Ecto neural progenitor cell (in vitro differentiated cells): ENCODE measurements at places on chromosomes 7 and 10.

DNA sequence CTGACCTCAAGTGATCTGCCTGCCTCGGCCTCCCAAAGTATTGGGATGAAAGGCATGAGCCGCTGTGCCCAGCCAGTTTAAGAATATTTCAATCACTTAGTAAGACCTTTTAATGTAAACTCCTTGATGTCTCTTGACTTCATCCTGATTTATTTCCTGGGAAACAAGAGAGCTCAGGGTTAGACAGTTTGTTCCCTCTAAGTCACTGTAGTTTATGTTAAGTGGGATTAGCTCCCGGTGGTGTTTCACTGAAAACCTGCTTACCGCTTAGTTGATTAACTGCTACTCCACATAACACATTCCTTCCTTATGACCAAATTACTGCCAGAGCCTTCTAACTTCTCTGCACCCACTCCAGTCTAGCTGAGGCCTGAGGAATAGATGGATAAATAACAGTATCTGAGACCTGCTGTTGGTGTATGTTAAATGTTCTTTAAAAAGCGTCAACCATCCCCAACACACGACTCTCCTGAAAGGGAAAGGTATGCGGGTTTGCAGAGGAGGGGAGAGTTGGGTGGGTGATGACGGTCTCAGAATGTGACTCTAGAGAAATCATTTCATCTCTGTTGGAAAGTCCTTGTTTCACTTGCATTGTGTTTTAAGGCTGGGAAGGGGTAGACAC is 48.7 kb downstream of the CREB3L2 start:
- no peak for DNase-seq

GRCh38 chr7:44569959-44570358 is 3.7 kb downstream of the DDX56 start:
- DNase-seq, result no peak

GRCh38 chr7:92699560-92699959 is 109.4 kb upstream of the FAM133B start:
- DNase-seq, result no peak

- DNase-seq, result no peak
Measured at GRCh38 chr7:22666732-22667131, 60.3 kb upstream of the IL6 start.

DNA sequence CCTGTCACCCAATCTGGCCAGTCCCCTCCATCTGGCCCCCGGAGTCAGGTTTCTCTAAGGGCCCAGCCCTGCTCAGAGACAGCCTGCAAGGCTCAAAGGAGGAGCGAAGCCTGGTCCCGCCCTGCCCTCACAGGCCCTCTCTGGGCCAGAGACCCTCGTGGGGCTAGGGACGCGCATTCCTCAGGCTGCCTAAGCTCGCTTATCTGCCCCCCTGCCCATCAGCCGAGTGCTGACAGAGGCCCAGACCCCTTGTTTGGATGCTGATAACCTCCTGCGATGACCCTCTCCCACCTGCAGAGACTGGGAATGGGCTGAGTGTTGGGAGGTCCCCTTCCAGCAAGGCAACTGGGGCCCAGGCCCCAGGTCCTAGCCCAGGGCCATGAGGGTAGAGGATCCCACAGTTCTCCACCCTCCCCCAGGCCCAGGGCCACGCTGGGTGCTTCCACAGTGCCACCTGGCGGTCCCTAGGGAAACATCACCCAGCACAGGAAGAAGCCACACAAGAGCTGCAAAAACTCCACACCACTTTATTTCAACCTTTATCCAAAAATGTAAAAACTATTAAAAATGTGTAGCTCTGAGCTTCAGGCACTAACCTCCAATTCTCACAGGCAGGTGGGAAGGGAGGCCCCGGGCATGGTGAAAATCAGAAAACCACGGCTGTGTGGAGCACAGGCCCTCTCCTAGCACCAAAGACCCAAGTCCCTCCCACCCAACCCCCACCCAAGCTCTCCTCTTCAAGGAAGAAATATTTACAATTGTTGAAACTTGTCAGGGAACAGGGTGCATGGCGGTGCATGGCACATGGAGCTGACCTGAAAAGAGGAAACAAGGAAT is 2.2 kb downstream of the NPM3 start:
- DNase-seq, result peak; percentile 83

- no peak for DNase-seq
Measured at GRCh38 chr10:32887481-32887880, 70.5 kb downstream of the ITGB1 start.

DNA sequence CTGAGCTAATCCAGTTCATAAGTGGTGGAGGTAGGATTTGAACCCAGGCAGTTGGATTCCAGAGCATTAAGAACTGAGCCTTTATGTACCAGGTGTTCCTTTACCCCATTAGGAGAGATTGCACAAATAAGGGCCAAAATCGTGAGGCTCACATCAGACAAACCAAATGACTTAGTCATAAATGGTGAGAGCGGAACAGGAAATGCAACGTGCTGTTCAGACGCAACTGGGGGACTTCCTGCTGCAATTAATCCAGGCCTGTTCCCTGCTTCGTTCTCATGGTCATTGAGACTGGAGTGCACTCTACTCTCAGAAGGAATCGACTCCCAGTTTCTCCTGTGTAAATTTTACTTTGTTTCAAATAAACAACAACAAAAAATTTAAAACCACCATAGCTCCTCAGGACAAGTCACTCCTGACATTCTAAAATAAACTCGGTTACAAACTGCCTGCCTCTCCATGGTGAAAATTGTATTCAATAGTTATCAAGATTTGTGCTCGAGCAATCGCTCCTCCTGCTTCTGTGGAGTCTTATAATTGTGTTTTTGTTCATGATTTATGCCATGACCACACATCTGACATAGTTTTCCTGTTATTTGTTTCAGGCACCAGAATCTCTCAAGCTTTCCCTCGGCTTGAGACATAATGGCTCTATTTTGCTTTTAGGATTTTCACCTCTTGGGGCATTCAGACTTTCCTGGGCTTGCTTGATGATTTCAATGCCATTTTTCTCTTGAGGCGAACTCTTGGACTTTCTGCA is 115.3 kb upstream of the BMPER start:
- DNase-seq, result no peak

DNA sequence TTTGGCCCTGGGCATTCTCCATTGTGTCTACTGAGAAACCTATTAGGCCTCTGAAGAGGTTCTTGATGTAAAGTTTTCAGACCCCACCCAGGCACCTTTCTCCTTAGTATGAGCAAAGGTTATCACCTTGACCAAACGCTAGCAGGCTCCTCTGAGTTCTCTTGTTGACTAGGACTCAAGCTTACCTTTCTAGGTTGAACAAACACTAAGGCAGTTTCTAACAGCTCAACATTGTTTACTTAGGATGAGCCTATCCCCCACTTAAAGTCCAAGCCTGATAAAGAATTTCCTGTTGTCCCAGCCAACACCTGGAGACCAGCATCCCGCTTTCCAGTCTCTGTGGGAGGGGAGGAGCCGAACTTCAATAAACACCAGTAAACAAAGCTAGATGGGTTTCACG is 26.3 kb upstream of the ITGB8 start:
- no peak for DNase-seq

DNA sequence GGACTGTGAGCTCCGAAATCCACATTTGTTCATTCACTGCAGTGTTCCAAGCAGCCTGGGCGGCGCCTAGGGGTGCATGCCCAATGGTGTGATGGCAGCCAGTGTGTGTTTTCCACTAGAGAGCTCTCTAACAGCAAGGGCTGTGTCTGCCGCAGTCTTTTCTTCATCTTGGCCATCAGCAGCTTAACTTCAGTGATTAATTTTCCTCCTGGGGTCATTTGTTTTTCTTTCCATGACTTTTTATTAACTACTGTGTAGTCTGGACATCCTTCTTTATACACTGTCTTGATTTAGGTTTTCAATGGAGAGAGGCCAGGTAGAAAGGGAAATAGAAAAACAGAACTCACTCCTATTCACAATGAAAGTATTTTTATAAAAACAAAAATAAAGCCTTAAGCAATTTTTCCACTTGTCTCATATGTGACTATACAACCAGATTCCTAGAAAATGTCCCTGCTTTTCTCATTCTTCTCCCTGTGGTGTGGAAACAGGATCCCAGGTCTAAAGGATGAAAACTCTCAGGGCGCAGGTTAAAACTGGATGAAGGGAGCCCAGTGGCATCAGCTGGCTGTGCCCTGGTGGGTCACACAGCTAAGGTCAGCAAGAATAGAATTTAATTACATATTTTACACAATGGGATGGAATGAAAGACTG is 176.8 kb downstream of the PKD1L1 start:
- no peak for DNase-seq
